ENCODE measurements at places on chromosomes 2 and 18. TPM values are rescaled to one million over a fixed set of nuclear protein-coding genes. Genes with fewer than 3 reads are reported as not detected.

GRCh38 chr2:96342085-96342484 is 6.5 kb downstream of the NCAPH start:
- DNase-seq = no peak

DNA sequence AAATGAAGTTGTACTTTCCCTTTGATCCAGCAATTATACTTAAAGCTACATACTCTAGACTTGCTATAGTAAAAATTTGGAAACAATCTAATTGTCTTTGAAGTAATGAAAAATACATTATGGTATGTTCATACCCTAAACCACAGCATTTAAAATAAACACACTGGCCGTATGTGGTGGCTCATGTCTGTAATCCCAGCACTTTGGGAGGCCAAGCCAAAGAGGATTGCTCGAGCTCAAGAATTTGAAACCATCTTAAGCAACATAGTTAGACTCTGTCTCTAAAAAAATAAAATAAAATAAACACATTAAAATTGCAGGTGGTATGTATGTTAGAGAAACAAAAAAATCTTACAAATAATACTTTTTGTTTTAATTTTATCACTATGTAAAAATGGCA is 208.1 kb upstream of the KLHL14 start:
- no peak for DNase-seq

- DNase-seq = no peak
Measured at GRCh38 chr2:60407398-60407797, 146.1 kb downstream of the BCL11A start.

DNA sequence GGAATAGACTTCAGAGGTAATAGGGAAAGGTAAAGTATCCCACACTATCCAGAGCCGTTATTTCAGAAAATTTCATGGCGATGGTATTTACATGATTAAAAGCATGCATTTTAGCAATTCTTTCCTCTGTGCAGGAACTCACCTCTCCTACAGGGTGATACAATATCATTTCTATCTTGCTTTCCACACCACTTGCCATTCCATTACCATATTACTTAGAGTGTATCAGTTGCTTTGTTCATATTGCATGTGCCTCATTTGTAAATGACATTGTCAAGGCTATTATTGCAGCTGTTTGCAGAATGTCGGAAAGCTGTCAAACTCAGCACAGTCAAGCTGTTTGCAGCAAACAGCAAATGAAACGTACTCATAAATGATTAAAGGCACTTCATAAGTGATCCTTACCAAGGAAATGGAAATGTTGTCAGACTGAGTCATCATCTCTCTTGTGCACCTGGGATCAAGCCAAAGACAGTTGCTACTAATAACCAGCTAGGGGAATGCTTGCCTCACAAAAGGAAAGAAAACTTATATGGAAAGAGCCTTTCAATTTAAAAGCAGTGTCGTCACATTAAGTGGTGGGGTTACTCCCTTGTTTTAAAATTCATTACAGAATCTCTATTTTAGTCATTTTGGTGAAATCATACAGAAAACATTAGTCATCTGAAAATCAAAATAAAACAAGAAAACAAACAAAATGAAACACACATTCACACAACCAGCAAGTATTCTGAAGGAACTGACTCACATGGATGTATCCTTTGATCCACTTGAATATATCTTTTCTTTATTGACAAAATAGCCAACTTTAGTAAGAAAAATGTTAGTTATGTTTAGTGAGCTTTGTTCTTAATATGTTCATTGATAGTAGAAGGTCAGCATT is 1064.1 kb upstream of the CNTNAP5 start:
- DNase-seq = no peak

LIMS1 gene
- total RNA-seq = 50.2 TPM
